ENCODE measurements at places on chromosomes 4 and X. TPM values are rescaled to one million over a fixed set of nuclear protein-coding genes. Genes with fewer than 3 reads are reported as not detected.

DNA sequence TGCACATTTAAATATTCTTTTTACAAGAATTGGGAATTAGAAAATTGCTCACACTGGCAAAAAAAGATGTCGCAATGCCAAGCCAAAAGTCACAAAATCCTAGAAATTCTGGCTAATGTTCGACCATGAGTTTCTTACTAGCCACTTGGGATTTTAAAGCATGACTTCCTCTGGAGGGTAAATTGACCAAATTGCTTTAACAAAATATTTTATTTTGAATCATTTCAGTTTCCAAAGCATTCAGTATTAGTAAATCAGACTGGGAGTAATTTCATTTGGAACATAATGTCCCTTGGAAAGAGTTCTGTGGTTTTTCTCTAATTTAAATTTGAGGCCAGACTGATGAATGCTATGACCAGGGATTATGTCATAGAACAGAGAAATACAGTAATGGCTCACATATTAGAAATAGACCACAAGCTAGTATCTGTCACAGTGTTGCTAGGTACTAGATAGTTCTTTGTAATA, 7.6 kb upstream of the CXCL5 start:
- no peak overlapping the region for H3K27ac ChIP-seq
- no peaks in the 10 kb centered on the region for H3K4me1 ChIP-seq
- DNase-seq = peak; percentile 54
- no peak overlapping the region for H3K4me3 ChIP-seq
- H3K27me3 ChIP-seq = no peaks in the 10 kb centered on the region

DNA sequence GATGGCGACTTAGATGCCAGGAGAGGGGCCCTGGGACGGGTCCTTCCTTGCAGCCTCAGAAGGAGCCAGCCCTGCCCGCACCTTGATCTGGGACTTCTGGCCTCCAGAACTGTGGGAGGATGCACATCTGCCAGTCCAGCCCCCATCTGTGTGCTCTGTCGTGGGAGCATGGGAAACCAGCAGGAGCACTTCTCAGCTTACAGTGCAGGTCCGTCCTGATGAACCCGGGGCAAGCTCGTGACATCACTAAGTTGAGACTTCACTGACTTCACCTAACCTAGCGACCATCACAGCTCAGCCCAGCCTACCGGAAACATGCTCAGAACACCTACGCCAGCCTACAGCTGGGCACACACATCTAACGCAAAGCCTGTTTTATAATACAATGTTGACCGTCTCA, 38.1 kb downstream of the ABLIM2 start:
- H3K27me3 ChIP-seq = peaks cover 29% of the 10 kb centered on the region
- DNase-seq = no peak
- H3K4me3 ChIP-seq = no peak overlapping the region
- H3K36me3 ChIP-seq = no peaks in the 10 kb centered on the region
- no peak overlapping the region for H3K27ac ChIP-seq

DNA sequence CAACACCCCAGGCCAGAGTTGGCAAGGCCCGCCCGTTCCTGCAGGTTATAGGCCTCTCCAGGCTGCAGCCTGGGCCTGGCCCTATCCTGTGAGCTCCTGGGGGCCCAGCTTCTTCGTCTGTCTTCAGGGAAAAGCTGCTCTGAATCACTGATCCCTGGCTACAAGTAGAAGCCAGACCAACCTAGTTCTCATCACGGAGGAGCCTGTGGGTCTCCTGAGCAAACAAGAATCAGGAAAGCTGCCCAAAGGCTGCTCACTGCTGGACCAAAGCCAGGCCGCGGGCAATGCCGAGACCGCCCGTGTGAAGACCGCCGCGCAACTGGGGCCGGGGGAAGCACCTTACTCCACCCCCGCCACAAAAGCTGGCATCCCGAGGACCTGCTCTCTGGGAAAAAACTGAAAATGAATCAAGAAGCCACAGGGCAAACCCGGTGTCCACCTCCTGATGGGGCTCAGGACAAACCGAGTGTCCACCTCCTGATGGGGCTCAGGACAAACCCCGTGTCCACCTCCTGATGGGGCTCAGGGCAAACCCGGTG, 12.8 kb downstream of the CTBP1 start:
- H3K36me3 ChIP-seq = peaks cover 14% of the 10 kb centered on the region
- no peak for DNase-seq
- no peak overlapping the region for H3K4me3 ChIP-seq

DNA sequence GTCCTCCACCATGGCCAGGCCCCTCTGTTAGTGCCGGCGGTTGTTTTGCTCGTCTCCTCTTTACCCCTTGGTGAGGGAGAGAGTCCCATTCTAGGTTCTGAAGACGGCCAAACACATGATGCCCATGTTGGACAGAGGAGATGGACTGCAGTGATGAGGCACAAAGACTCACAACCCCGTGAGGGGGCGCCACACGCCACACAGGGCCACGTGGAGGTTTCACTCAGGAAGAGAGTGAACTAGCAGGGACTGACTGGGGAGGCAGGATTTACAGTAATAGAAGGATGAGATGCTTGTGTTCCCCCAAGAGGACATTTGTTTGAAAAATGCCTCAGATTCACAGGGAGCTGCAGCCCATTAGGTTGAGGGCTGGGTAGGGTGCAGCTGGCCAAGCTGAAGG, 655.3 kb upstream of the FRG1 start:
- no peak for DNase-seq
- no peaks in the 10 kb centered on the region for H3K27me3 ChIP-seq
- no peaks in the 10 kb centered on the region for H3K4me1 ChIP-seq
- H3K36me3 ChIP-seq = no peaks in the 10 kb centered on the region
- H3K4me3 ChIP-seq = no peak overlapping the region

The MFAP3L gene
- 30.2 TPM for total RNA-seq

The ARHGAP10 gene
- total RNA-seq = 23.4 TPM

The PABPC1L2B gene
- not detected for total RNA-seq

The PLP1 gene
- total RNA-seq = 5.2 TPM

- H3K36me3 ChIP-seq = no peaks in the 10 kb centered on the region
- H3K4me3 ChIP-seq = no peak overlapping the region
- no peak overlapping the region for H3K27ac ChIP-seq
- no peaks in the 10 kb centered on the region for H3K27me3 ChIP-seq
- H3K4me1 ChIP-seq = no peaks in the 10 kb centered on the region
- no peak for DNase-seq
Measured at GRCh38 chrX:20300822-20301221, 34.1 kb upstream of the RPS6KA3 start.

The VAMP7 gene
- 48.9 TPM for total RNA-seq

DNA sequence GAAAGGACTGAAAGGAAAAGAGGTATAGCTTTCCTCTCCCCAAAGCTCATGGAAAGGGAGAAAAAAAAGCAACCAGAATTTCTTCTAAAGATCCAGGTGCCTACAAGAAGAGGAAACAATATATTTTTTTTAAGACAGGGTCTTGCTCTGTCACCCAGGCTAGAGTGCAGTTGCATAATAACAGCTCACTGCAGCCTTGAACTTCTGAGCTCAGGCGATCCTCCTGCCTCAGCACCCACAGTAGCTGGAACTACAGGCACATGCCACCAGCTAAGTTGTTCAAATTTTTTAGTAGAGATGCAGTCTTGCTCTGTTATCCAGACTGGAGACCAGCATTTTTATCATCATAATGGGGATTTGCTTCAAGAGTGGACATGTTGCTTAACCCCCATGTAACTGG, 30.5 kb upstream of the BBS12 start:
- H3K27ac ChIP-seq = no peak overlapping the region
- no peak overlapping the region for H3K4me3 ChIP-seq
- H3K36me3 ChIP-seq = no peaks in the 10 kb centered on the region
- H3K27me3 ChIP-seq = no peaks in the 10 kb centered on the region

GRCh38 chrX:123077631-123078030, 106.4 kb upstream of the GRIA3 start:
- H3K4me1 ChIP-seq = no peaks in the 10 kb centered on the region
- H3K4me3 ChIP-seq = no peak overlapping the region
- no peaks in the 10 kb centered on the region for H3K36me3 ChIP-seq
- H3K27me3 ChIP-seq = no peaks in the 10 kb centered on the region

GRCh38 chr4:176123710-176124407, 58.2 kb downstream of the WDR17 start:
- no peaks in the 10 kb centered on the region for H3K4me1 ChIP-seq
- H3K4me3 ChIP-seq = no peak overlapping the region
- H3K36me3 ChIP-seq = no peaks in the 10 kb centered on the region
- peak; percentile 2 for DNase-seq

The SHROOM2 gene
- total RNA-seq = 15.9 TPM

The SOX3 gene
- 0.98 TPM for total RNA-seq

GRCh38 chr4:146465628-146466027, 56.1 kb downstream of the SLC10A7 start:
- H3K27ac ChIP-seq = no peak overlapping the region
- H3K4me1 ChIP-seq = no peaks in the 10 kb centered on the region
- H3K27me3 ChIP-seq = no peaks in the 10 kb centered on the region
- no peak overlapping the region for H3K4me3 ChIP-seq

DNA sequence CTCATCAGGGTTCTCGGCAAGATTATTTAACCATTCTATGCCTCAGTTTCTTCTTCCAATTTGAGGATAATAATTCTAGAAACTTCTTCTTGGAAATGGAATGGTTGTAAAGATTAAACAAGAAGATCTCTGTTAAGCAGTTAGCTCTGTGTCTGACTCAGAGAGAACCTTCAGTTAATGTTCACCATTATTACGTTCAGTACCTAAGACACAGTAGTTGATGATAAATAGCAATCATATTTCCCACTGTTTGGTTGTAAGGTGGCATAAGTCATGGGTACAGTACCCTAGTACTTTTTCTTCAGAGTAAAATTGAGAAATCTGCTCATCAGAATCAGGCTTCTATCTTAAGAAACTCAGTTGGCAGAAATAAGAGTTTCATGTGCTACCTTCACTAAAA, 366.5 kb upstream of the BOD1L1 start:
- no peak for DNase-seq
- H3K4me3 ChIP-seq = no peak overlapping the region
- no peaks in the 10 kb centered on the region for H3K36me3 ChIP-seq

GRCh38 chr4:123649250-123649644, 252.7 kb downstream of the SPRY1 start:
- no peak overlapping the region for H3K4me3 ChIP-seq
- no peaks in the 10 kb centered on the region for H3K4me1 ChIP-seq
- peak overlapping the region; percentile 43 for H3K27ac ChIP-seq
- no peaks in the 10 kb centered on the region for H3K36me3 ChIP-seq
- H3K27me3 ChIP-seq = no peaks in the 10 kb centered on the region

- no peak overlapping the region for H3K4me3 ChIP-seq
- H3K36me3 ChIP-seq = no peaks in the 10 kb centered on the region
- peaks cover 5% of the 10 kb centered on the region for H3K4me1 ChIP-seq
Measured at GRCh38 chrX:68681443-68681941, 34.0 kb downstream of the STARD8 start.

DNA sequence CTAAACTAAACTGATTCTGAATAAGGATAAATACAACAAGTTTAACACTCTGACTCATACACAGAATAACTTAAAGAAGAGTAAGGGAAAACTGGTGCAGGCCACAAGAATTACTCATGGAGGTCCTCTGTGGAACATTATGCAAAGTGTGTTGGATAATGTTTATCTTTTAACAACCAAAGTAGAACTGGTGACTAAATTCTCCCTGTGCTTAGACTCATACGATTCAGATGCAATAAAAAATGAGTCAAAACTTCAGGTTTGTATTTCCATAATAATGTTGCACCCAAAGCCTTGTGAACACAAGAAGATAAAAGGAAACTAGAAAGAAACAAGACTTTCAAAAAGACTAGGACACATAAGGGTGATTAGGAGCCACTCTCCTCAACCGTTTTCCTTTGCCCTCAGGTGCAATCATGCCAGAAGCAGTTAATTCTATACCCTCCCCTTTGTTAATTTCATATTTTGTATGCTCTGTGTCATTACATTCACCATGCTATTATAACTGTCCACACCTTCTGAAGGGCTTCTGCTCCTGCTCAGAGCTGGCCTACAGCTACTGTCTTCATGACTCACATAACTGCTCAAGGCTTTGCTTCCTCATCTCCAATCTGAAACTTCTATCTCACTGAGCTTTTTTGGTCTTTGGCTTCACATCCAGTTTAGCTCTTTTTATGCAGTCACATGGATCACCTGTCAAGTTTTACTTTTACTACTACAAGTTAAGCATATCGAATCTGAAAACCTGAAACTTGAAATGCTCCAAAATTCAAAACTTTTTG, 60.2 kb downstream of the KCNIP4 start:
- peak overlapping the region; percentile 84 for H3K27ac ChIP-seq
- no peaks in the 10 kb centered on the region for H3K36me3 ChIP-seq
- H3K4me3 ChIP-seq = peak overlapping the region; percentile 14
- peak; percentile 96 for DNase-seq
- H3K27me3 ChIP-seq = no peaks in the 10 kb centered on the region

DNA sequence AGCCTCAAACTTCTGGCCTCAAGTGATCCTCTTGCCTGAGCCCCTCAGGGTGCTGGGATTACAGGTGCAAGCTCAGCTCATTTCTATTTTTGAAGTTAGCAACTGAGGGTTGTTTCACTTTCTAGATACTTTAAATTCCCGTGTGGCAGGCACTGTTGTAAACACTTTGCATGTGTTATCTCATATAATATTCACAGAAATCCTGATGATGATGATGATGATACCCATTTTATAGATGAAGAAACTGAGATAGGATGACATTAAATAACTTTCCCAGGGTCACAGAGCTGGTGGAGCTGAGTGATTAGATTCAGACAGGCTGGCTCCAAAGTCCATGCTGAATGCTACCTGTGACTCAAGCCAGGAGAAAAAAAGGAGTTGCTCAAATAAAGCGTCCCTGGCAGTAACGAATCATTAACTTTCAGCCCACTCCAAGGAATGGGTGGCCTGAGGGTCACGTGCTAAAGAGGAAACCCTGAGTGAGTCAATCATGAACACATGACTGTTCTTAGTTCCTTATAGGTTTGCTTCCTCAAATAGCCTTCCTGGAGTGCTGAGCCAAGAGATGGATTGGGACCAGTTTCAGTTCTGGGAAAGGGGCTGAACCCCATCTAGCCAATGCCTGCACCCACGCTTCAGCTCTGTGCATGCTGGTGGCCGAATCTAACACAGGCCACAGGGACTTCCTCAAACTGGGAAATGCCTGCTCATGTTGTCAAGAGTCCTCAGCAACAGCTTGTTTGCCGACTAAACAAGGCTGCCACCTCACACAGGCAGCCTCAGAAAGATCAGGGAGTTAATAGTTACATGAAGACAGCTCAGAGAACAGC, 52.8 kb downstream of the RBM47 start:
- peaks cover 13% of the 10 kb centered on the region for H3K4me1 ChIP-seq
- no peaks in the 10 kb centered on the region for H3K27me3 ChIP-seq
- no peaks in the 10 kb centered on the region for H3K36me3 ChIP-seq
- peak overlapping the region; percentile 67 for H3K27ac ChIP-seq

DNA sequence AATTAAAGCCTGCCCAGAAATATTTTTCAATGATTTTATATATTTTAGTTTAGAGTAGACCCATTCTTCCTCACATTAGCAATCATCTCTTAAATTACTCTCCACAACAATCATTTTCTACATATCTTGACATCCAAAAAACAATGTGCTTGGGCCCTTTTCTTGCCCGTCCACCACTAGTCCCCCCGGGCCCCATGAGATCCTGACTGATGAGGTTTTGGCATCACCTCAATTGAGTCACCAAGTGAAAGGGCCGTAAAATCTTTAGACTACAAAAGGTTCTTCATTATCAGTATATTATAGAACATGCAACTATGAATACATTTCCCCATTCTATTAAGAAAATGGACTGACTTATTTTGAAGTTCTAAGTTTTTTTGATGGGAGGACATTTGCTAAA, 4.0 kb upstream of the CDKL2 start:
- H3K27me3 ChIP-seq = no peaks in the 10 kb centered on the region
- DNase-seq = peak; percentile 32
- no peak overlapping the region for H3K4me3 ChIP-seq
- no peak overlapping the region for H3K27ac ChIP-seq
- no peaks in the 10 kb centered on the region for H3K36me3 ChIP-seq
- peaks cover 11% of the 10 kb centered on the region for H3K4me1 ChIP-seq
